CD4-positive, alpha-beta T cell (primary cell): ENCODE measurements at places on chromosomes 2 and 18. TPM values are rescaled to one million over a fixed set of nuclear protein-coding genes. Genes with fewer than 3 reads are reported as not detected.

The PLCD4 gene
- total RNA-seq: 0.77 TPM

The REG1B gene
- total RNA-seq: not detected

The MALL gene
- total RNA-seq: not detected

The HMSD gene
- total RNA-seq: not detected

The MLPH gene
- 0.39 TPM for total RNA-seq

The STARD7 gene
- 57.4 TPM for total RNA-seq

The IWS1 gene
- total RNA-seq: 26.0 TPM

The HIBCH gene
- 7.1 TPM for total RNA-seq

The NOL4 gene
- not detected for total RNA-seq

The TWIST2 gene
- not detected for total RNA-seq

The POTEC gene
- not detected for total RNA-seq

The SCN2A gene
- not detected for total RNA-seq

The AMER3 gene
- total RNA-seq: not detected

The ZSWIM2 gene
- not detected for total RNA-seq

The IL1RN gene
- total RNA-seq: 0.58 TPM

The TRAK2 gene
- total RNA-seq: 35.6 TPM

The LAMA1 gene
- total RNA-seq: not detected

The EVX2 gene
- total RNA-seq: not detected

The NCKAP5 gene
- not detected for total RNA-seq

The RNASEH1 gene
- 31.5 TPM for total RNA-seq

The CENPA gene
- total RNA-seq: 1.0 TPM

The MEX3C gene
- total RNA-seq: 70.8 TPM

The TLX2 gene
- total RNA-seq: 0.14 TPM

The INPP5D gene
- 141 TPM for total RNA-seq

The PLEK gene
- 6.3 TPM for total RNA-seq

The KCNJ3 gene
- not detected for total RNA-seq

The PRSS56 gene
- total RNA-seq: not detected

The PROC gene
- not detected for total RNA-seq

The SERPINB3 gene
- total RNA-seq: not detected

The TRABD2A gene
- 166 TPM for total RNA-seq

The GKN2 gene
- not detected for total RNA-seq

The CROCC2 gene
- total RNA-seq: not detected

The EML6 gene
- 0.34 TPM for total RNA-seq

The SMYD1 gene
- total RNA-seq: not detected

The HOXD12 gene
- total RNA-seq: not detected

The ATP6V1B1 gene
- total RNA-seq: not detected

The HOXD11 gene
- total RNA-seq: not detected

The ZBTB7C gene
- not detected for total RNA-seq

The CCBE1 gene
- total RNA-seq: not detected

The MYO7B gene
- 0.05 TPM for total RNA-seq

The DSG1 gene
- total RNA-seq: not detected

The PROKR1 gene
- not detected for total RNA-seq

The GTF3C2 gene
- 56.8 TPM for total RNA-seq

The KIAA2012 gene
- not detected for total RNA-seq

The DOK6 gene
- total RNA-seq: not detected

The TMBIM1 gene
- total RNA-seq: 99.2 TPM

The GALR1 gene
- not detected for total RNA-seq

The GAD1 gene
- not detected for total RNA-seq

The EML4 gene
- total RNA-seq: 219 TPM

The GKN1 gene
- total RNA-seq: not detected

The SRBD1 gene
- 14.2 TPM for total RNA-seq
